ENCODE measurements at places on chromosomes 2 and 18.

GRCh38 chr2:215728504-215729065 lies 284.8 kb downstream of the MREG start:
- DNase-seq, result no peak

DNA sequence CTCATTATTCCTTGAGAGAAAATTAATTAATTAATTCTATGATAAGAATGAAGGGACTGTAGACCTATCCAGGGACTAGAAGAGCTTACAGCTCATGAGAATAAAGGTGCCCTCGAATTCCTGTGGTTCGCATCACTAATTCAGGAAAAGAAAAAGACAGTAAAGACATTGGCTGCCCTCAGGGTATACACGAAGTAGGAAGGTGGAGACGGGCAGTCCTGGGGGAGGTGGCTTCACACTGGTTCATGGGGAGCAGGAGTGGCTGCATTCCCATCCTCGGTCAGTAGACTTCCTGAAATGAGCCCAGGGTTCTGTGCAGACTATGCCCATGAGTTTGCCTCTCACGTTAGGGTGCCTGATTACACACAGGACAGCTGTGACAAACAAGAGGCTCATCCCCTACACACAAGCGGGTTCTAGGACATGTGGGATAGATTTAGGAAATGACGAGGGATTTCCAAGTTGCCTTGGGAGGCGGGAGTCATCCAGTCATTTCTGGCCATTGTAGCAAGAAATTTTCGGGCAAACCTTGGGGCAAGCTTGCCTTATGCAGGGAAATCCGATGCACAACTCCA lies 282.2 kb downstream of the CYP26B1 start:
- DNase-seq, result no peak

DNA sequence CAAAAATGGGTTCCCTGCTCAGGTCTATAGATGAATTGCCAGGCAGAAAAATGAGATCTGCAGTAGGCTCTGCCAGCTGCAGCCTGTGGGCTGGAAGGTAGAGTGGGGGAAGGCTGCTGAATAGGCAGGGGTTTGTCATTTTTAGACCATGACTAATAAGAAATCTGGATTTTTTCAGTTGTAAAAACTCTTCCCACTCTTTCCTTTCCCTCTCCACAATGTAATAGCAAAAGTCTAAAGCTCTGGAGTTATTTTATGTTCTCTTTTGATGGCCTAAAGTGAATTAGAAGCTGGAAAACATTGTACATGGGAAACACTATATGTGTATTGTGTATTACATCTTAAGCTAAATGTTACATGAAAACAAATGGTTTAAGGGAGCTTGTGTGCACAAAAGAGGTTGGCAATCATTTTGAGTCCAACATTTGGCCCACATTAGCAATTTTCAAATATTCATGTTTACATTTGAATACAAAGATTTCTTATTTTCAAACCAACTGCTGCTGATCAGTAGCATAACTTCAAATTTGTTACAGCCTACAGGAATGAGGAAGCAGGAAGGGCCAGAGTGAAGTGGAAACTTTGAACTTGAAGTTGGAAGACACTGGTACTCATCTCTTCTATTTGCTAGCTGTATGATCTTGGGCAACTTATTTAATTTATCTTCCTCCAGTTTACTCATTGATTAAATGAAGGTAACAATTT lies 407.1 kb downstream of the SLC4A3 start:
- no peak for DNase-seq

DNA sequence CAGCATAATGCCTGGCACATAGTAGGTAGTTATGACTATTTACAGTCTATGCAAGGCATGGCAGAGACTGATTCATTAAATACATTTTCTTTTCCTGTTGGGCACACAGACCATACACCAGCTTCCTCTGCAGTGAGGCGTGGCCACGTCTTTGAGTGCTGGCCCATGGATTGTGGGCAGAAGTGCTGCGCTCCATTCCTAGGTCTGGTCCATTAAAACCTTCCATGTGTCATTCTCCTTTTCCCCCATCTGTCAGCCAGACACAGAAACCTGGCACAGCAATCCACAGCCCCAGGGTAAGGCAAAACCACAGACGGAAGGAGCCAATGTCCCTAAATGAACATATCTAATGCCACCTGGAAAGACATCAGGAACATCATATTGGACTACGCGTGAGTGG lies 141.9 kb downstream of the TTC32 start:
- DNase-seq, result no peak

- no peak for DNase-seq
Observed at GRCh38 chr2:128646691-128647090, 328.0 kb upstream of the HS6ST1 start.

DNA sequence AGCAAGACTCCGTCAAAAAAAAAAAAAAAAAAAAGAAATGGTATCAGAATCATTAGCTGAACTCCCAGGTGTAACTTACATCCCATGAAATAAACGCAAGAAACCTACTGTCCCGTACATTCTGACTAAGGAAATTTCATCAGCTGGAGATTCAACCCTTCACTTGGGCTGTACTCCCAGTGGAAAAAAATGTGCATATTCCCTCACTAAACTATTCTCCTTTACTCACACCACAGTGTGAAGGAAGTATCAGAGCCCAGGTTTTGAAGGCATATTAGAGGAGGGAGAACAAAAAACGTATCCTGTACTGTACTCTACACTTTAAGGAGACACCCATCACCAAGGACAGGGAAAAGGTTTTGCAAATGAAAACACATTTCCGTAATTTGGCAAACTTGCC lies 64.3 kb downstream of the DNER start:
- DNase-seq, result no peak

- no peak for DNase-seq
Observed at GRCh38 chr18:10258836-10259474, 195.5 kb upstream of the APCDD1 start.

DNA sequence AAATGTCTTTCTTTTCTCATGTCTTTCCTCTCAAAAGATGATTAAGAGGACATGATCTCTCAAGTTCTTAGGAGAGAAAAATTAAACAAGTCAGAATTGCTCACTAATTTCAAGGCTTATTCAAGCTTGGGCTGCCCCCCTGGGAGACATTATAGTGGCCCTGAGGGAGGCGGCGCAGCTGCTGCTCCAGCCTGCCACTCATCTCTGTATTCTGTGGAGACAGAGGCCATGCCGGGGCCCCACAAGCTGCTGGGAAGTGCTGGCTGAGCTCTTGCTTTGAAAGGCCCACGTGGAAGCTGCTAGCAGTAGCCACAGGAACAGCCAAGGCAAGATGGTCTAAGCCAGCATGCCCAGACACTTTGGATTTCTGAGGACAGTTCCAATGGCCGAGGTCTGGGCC lies 267.4 kb downstream of the LNPK start:
- DNase-seq, result no peak

DNA sequence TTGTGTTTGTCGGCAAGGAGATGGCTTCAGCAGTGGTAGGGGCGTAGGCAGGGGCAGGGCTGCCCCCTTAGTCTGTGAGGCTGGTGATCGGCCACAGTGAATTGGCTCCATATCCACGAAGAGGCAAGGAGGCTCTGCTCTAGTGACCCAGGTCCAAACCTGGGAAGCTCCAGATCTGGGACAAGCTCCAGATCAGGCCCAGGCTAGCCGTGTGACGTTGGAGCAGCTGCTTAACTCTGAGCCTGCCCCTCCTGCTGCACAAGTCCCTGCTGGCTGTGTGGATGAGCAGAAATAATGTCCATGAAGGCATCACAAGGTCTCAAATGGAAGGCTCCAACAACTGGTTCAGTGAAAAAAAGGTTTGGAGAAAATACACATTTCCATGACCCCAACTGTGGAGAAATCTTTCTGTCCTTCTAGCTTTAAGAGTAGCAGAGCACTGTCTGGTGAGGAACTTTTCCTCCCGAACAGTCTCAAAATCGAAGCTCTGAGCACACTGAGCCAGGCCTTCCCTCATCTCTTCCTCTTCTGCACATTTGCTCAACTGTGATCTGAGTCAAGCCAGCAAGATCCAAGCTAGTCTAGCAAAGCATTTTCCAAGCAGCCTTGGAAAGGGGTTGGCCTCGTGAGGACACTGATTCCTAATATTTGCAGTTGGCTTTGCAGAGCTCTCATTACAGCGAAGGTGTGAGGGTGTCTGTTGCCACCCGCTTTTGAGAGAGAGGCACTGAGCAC lies 67.0 kb upstream of the TCF7L1 start:
- no peak for DNase-seq

DNA sequence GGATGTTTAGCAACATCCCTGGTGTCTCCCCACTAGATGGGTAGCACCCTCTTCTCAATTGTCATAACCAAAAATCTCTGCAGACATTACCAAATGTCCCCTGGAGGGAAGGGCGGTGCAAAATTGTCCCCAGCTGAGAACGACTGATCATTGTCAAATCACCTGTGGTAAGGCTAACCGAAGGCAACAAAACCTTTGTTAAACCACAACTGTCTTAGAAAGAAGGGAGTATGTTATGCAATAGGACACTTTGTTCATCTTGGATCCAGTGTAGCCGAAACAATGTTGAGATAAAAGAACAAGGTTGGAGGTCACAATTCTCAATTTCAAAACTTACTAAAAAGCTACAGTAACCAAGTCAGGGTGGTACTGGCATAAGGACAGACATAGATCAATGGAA lies 50.3 kb upstream of the ST3GAL5 start:
- DNase-seq, result no peak

DNA sequence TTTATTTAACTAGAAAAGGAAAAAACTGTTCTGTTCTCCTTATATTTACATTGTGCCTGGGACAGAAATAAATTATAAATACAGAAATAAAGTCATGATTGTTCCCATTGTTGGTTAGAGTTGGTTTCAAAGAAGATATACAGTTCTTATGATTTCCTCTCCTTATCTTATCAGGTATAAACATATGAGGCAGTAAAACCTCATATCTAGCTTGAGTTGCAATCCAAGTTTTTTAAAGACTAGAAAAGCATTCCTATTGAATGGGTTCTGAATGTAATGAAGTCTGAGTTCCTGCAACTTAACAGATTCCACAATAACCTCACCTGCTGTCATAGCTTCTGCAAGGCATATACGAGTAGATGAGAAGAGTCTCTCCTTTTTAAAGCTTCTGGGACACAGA lies 114.7 kb upstream of the CAVIN2 start:
- DNase-seq, result no peak

- no peak for DNase-seq
Observed at GRCh38 chr2:85583667-85584353, 421 bp upstream of the VAMP5 start.

DNA sequence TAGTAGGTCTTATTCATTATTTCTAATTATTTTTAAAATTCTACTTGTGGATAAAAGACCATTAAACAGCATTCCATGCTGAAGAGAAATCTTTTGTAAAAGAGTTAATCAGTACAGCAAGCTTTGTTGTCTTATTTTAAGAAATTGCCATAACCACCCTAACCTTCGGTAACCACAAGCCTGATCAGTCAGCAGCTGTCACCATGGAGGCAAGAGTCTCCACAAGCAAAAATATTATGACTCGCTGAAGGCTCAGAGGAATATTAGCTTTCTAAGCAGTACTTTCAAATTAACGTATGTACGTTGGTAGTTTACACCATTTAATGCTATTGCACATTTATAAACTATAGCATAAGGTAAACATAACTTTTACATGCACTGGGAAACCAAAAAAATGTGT lies 650.5 kb upstream of the LINC00305 start:
- DNase-seq, result no peak

DNA sequence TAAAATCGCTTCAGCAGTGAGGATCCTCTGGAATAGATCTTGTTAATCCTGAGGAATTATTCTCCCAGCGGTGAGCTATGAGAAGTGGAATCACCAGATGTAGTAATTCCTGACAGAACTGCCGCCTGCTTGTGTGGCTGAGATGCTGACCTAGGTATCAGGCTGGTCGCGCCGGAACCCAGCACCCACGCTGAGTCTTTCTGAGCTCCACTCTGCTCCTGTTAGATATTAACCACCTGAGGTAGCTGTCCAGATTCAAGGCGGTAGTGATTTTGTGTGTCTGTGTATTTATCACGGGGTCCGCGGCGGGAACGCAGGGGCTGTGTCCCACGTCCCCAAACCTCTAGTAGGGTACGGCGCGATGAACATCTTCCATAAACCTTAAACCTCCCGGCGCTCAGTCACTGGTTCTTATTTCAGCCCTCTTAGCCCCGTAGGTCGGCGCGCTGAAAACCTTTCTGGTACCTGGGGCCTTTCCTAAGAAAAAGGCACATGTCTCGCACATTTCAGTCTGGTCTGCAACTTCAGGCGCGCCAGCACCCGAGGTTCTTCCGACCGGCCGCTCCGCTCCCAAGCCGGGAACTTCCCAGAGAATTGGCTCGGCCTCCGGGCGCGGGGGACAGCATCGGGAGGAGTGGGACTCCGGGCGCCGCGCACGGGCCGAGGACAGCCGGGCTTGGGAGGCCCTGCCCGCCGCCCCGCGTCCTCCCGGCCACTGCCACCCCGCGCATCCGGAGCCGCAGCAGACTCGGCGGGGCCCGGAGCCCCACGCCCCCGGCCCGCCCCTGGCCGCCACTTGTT lies 542 bp upstream of the CNNM3 start:
- no peak for DNase-seq

DNA sequence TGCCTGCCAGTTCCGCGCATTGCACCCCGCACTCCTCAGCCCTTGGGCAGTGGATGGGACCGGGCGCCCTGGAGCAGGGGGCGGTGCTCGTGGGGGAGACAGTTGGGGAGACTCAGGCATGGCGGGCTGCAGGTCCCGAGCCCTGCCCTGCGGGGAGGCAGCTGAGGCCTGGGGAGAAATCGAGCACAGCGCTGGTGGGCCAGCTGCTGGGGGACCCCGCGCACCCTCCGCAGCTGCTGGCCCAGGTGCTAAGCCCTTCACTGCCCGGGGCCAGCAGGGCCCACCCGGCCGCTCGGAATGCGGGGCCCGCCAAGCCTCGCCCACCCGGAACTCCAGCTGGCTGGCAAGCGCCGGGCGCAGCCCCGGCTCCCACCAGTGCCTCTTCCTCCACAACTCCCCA lies 488.8 kb upstream of the CHST9 start:
- DNase-seq, result no peak

- DNase-seq, result no peak
Observed at GRCh38 chr2:88606371-88607030, 20.8 kb downstream of the EIF2AK3 start.

DNA sequence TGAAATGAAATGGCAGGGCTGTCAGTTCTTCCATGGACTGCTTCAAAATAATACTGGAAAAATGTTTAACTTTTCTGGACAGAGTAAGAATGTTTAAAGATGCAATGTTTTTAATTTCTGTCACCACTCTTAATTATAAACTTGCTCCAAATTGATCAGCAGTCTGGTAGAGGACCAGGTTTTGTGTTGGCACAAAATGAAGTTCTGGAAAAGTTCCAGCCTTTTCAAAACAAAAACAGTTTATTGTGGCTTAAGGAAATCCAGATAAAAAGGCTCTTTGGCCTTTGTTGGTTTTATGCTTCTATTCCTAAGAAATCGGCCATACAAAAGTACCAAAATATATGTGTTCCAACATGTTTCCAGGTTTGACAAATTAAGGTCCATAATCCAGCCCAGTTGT lies 48.8 kb downstream of the PTRHD1 start:
- DNase-seq, result no peak

DNA sequence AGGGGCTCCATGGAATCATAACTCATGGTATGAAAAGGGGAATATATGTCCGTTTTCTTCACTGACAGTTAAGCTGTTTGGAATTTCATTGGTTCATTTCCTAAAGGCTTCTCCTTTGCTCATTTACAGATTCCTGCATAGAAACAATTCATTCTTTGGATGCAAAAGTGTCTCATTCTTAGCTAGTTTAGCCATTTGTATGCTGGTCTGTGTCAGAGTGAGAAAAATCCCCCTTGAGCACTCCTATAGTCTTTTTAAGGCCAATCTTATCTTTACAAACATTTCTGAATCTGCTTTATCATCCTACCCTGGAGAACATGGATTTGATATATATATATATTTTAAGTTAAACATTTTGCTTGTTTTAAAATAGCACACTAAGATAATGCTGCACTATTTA lies 1260.9 kb upstream of the NRXN1 start:
- DNase-seq, result no peak
